Stimulated activated naive CD8-positive, alpha-beta T cell treated with anti-CD3 and anti-CD28 coated beads, Interleukin-15, amount 100 ng/mL, for 72 hours (primary cell): ENCODE measurements at places on chromosomes 16 and 17.

- DNase-seq = no peak
Measured at GRCh38 chr17:19341211-19341631, 21.3 kb downstream of the B9D1 start.

- DNase-seq = no peak
Measured at GRCh38 chr16:53022374-53022773, 30.3 kb downstream of the CHD9NB start.

GRCh38 chr16:23160574-23160973 is 11.3 kb upstream of the USP31 start:
- DNase-seq = no peak

DNA sequence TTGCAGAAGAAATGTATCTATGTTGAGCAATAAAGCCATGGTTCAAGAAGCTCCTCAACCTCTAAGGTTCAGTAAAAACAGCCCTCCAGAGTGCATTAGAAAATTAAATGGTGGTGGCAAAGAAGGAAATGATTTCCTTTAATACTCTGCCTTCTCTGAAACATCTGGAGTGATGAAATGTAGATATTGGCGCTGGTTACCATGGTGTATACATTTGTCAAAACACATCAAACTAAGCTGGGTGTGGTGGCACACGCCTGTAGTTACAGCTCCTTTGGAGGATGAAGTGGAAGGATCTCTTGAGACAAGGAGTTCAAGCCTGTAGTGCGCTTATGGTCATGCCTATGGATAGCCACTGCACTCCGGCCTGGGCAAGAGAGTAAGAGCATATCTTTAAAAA is 6.0 kb downstream of the CAPNS2 start:
- no peak for DNase-seq
